Activated CD8-positive, alpha-beta memory T cell treated with anti-CD3 and anti-CD28 coated beads for 4 hours (primary cell): ENCODE measurements at places on chromosomes 1 and 21.

DNA sequence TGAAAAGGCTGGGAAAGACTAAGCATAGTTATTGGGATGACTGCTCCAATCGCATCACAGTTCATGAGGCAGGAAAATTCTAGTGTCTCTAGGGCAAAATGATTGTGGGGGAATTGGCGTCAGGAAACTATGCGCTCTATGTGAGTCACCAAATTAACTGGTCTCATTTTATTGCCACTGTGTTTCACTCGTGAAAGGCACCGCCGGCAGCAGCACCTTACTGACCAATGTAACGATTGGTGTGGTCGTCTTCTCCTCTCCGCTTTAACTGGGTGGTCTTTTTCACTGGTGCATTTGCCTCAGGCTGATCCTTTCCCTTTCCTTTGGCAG, 83.5 kb downstream of the SPAG17 start:
- no peak for DNase-seq

DNA sequence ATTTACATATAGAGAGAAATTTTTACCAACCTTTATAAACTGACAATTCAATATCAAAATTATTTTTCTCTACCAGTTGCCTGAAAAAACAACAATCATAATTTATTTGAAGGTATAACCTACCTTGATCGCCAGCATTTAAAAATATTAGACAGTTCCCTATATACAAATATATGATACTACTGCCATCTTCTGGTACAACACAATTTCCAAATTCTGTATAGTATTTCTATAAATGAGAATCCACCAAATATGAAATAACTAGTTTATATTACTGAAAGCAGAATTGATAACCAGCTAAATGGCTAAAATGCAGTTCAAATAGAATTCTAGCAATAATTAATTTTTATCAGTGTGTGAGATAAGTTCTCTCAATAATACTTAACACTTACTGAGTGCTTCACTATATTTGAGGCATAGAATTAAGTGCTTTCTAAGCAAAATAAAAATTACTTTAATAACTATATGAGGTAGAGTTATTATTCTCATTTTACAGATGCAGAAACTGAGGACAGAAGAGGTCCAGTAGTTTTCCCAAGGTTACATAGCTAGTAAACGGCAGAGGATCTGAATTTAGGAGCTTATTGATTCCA, 75.6 kb downstream of the PIGK start:
- DNase-seq: no peak

DNA sequence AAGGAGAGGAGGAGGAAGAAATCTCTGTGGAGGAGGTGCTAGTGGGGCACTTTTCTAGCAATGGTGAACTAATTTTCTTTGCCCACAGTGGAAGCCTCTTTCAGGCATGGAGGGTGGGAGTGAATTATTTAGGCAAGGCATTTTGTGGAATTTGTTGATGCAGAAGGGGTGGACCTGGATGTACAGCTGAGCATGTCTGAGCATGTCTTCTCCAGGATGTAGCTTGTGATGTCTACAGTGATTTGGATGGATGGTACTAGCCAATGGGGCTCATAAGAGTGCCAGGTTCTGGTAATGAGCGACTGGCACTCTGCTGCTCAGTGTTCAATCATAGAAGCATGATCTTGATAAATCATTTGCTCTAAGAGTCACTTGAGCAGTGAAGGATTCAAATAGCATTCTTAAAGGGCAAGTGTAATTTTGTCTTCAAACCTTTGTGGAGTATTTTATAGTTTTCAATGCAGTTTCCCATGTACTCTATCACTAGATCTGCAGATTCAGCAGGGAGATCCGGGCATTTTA, 153.9 kb upstream of the LMO4 start:
- no peak for DNase-seq

DNA sequence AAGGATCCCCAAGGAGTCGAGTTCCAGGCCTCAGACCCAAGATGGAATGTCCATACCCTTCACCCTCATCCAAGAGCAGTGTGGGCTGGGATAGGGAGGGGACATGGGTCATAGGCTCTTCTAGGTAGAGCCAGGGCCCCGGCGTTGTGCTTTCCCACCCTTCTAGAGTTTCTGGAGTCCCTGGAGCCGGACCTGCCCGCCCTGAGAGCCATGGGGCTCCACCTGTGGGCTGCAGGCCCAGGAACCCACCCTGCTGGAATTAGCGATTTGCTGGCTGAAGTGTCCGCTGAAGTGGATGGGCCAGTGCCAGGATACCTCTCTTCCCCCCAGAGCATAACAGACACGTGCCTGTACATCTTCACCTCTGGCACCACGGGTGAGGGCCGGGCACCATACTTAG, 1.1 kb downstream of the SLC27A3 start:
- DNase-seq: no peak

DNA sequence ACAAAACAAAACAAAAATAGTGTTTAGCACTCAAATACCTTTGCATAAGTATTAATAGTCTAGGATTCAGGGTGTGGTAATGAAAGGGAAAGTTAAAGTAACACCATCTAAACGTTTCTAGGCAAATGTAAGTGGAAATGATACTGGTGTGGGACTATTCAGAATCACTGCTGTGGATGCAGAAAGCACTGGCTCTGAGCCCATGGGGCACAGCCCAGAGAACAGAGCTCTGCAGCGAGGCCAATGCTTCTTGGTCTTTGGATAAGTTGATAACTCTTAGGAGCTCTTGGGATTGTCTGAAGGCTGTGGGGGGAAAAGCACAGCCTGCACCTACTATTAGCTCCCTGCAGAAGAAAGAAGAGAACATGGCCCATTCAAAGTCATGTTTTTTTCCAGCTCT, 21.4 kb upstream of the DNM3 start:
- no peak for DNase-seq

- no peak for DNase-seq
Observed at GRCh38 chr1:28503117-28503516, 2.7 kb upstream of the RCC1 start.

GRCh38 chr1:150976879-150977694, 2.5 kb upstream of the CERS2 start:
- peak; percentile 48 for DNase-seq

GRCh38 chr1:178518894-178519293, 6.0 kb downstream of the TEX35 start:
- DNase-seq: no peak

DNA sequence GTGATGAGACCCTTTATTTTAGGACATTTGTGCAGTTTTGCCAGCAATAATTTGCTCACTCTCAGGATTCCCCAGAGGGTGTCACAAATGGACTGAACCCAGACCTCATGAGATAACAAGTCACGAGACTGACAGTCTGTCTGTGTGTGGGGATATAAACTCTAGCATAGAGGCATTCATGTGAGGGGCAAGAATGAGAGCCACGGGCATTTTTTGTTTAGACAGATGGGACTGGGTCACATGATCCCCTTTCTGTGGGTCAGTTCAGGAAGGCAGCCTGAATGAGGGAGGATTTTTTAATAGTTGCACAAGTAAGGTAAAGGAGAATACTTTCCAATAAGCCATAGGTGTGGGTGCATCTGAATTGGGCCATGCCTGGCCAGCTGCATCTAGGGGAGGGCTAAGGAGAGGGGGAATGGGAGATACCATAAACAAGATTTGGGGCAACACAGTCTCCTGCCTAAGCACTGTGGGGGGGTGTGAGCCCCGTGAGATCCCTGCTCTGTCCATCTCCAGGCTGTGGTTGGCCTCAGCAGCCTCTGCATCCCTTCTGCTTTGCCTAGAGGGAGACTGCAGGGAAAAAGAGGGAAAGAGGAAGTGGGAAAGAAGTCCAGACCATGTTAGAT, 66.6 kb downstream of the NAV1 start:
- DNase-seq: no peak

- no peak for DNase-seq
Observed at GRCh38 chr1:16628361-16629111, 15.2 kb upstream of the NBPF1 start.

DNA sequence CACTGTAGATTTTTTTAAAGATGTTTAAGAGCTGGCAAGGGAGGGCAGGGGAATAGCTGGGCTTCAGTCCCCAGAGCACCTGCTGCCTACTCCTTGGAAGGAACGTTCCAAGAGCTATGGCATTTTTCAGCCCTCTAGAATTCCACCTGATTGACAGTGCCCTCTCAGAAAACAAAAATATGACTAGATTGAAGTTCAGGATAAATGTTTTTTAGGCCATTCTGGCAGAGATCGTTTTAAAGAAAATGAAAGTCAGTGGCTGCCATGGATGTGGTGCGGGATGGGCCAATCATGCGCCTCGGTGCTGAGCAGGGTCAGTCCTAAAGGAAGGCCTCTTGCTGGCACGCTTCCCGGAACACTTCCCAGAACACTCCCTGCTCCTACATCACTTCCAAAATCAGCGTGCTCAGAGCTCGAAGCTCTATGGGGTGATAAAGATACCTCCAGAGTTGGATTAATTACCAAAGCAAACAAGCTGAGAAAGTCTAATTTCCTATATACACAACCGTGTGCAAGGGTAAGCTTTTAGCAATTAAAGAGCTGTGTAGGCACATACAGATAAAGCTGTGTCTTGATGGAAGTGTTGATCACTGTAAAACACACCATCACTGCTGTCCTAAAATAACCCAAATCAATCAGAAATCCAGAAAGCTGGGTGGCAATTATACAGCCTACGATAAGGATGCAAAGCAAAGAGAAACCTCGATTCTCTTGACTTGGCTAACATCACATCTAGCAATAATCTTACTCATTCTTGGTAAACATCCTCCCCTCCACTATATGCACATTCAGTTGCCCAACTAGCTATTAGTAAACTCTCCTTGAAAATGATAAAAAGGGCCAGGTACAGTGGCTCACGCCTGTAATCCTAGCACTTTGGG, 34.6 kb downstream of the TGFBR3 start:
- DNase-seq: no peak

DNA sequence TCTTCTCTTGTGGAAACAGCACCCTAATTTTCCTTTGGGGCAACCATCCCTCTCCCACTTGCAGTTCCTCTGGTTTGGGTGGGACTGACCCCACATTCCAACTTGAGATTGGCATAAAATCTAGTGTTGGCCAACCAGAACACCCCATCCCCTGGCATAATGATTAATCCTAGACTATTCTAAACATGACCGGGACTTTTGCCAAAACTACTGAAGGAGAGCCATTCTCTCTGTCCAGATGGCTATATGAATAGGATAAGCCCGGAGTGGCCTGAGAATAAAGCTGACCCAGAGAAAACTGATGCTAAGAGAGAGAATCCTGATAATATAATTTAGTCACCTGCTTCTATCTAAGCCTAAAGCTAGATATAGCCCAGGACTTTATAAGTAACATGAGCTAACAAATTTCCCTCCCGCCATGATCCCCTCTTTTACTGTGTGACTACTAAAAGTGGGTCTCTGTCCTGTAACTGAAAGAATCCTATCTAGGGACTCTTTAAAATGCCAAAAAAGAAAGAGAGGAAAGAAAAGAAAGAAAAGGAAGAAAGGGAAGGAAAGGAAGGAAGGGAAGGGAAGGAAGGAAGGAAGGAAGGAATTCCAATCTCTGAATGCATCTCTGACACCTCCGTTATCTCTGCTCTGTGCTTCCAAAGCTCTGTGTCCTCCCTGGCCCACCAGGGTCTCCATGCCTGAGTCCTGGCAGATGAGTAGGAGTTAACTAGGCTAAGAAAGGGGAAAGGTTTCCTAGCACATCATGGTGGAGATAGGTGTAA, 28.0 kb upstream of the NRDC start:
- DNase-seq: no peak

GRCh38 chr1:205497351-205497750, 7.1 kb upstream of the CDK18 start:
- no peak for DNase-seq

DNA sequence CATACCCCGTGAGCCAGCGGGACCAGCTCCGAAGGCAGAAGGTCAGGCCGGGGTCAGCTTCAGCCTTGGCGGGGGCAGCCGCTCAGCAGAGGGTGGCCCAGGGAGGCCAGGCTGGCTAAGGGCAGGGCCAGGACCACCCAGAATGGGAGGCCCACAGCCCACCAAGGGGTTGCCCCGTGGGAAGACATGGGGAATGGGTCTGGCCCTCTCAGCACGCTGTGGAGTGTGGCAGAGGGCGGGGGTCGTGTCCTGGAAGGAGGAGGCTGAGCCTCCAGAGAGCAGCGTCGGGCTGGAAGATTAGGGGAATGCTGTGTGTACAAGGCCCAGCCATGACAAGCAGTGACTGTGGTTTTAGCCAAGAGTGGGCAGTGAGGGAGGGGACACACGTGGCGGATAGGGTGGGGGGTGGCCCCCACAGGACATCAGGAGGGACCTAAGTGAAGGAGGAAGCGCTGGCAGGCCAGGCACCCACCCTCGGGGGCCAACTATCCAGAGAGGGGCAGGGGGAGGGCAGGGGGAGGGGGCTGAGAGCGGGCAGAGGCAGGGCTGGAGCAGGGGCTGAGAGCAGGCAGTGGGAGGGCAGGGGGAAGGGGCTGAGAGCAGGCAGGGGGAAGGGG, 43.9 kb upstream of the POFUT2 start:
- DNase-seq: no peak

DNA sequence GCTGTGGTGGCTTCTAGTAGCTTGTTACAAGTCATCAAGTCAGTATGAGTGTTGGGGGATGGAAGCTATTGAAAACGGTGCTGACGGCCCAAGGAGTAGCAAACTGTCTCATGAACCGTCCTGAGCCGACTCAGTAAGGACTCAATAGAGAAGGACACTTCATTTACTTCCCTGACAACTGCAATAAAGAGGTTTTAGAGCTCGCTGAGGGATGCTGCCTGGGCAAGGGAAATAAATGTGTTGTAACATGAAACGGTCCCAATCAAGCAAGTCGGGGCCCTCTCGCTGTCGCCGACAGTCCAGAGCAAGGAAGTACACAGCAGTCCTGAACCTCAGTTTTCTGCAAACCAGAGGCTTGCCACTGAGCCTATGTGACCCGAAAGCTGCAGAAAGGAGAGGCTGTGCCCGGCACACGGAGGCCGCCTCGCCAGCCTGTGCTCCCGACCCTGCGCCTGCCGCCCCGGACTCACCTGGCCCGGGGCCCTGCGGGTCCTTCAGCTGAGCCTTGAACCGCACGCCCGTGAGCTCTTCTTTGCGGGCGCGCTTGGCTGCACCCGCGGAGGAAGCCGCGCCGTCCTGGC, 423 bp downstream of the URB1 start:
- no peak for DNase-seq

GRCh38 chr1:107622535-107622934, 342.4 kb downstream of the VAV3 start:
- no peak for DNase-seq

DNA sequence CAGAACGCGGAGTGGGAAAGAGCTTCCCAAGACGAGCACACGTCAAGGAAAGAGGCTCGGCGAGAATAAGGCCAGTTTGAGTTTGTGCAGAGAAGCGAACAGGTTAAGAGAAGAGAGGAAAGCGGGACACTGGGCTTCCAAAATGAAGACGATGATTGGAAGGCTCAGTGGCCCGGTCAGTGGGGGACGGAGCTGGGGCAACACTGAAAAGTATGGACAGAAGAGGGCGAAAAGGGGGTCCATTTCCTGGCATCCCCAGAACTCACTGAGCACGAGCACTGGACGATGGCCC, 258 bp downstream of the CCT3 start:
- no peak for DNase-seq
